HFFc6 (cell line): ENCODE measurements at places on chromosomes 7 and 10. TPM values are rescaled to one million over a fixed set of nuclear protein-coding genes. Genes with fewer than 3 reads are reported as not detected.

CFAP70 gene
- 0.05 to 0.45 TPM (median 0.43 TPM) in 3 replicates for total RNA-seq

OR6B1 gene
- not detected in 3 replicates for total RNA-seq

PCDH15 gene
- total RNA-seq, result not detected in 3 replicates

C10orf95 gene
- 0.12 TPM in 1 of 3 replicates, not detected in the others for total RNA-seq

WDR86 gene
- not detected in 3 replicates for total RNA-seq

CDC14C gene
- not detected in 3 replicates for total RNA-seq

NRCAM gene
- 0.27 to 0.51 TPM (median 0.39 TPM) in 3 replicates for total RNA-seq

ABCB8 gene
- total RNA-seq, result 33.5 to 35.2 TPM (median 34.1 TPM) in 3 replicates

STRIP2 gene
- total RNA-seq, result 2.2 to 2.9 TPM (median 2.2 TPM) in 3 replicates

DNA sequence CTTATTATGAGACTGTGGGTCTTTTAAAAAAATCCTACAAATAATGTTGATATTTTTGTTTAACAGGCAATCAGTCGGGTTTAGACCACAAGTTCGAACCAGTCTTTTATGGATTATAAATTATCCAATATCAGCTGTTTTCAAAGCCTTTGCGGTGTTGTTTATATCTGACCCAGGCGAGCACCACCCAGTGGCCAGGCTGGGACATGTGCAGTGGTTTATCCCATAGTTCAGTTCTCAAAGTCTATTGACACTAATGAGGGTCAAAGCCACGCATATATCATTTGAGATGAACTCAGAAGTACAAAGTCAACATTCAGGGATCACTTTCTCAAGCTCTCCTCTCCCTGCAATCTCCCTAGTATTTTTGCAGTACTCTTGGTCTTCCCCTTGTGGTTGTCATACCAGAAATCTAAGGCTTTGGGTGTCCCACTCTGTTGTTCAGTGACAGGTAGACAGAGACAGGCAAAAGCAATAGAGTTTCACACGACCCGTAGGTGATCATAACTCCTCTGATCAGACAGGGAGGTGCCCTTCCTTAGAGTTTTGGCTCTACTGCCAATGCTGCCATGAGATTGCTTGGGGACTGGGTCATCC lies 117.4 kb upstream of the POM121L12 start:
- no peaks in the 10 kb centered on the region for H3K4me1 ChIP-seq
- no peak overlapping the region for H3K4me3 ChIP-seq
- H3K36me3 ChIP-seq, result no peaks in the 10 kb centered on the region

DNA sequence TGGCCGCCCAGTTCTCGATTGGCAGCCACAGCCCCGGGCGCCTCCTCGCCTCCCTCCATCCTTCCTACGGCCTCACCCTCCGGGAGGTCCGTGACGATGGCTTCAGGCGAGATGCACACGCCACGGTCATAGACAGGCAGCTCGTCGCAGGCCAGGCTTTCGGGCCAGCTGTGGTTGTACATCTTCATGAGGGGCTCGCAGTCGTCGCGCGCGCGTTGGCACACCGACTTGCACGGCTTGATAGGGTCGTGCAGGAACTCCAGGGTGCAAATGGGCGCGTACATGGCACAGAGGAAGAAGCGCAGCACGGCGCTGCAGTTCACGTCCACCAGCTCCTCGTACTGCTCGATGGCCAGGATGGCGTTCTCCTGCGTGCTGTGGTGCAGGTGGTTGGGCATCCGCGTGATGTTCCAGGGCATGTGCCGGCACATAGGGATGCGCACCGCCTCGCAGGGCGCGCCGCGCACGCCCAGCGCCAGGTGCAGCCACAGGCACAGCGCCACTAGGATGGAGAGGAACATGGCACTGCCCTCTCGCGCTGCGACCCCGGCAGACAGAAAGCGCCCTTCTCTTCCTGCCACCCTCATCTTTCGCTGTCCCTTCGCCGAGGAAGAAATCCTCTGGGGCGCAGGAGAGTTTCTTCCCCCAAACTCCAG lies 472 bp downstream of the SFRP4 start:
- no peak overlapping the region for H3K4me3 ChIP-seq
- no peak for DNase-seq
- H3K36me3 ChIP-seq, result no peaks in the 10 kb centered on the region
- peaks cover 5% of the 10 kb centered on the region; the same call in 1 of the 2 replicates for H3K27me3 ChIP-seq

DNA sequence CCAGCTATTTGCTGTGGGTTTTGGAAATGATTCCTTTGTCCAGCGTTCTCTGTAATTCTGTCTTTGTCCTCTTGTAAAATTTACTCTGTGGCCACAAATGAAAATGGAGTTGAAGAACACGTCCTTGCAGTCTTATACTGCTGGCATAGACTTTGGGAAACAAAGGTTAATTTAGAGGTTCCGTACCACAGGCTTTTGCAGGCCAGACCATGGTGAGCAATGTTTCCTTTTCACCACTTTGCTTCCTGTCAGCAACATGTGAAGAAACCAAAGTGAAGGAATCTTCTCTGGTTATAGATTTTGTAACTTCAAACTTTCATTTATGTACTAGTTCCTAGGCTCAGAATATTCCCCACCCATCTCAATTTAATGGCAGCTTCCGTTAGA lies 488.5 kb downstream of the MDFIC start:
- H3K4me1 ChIP-seq, result no peaks in the 10 kb centered on the region
- H3K4me3 ChIP-seq, result no peak overlapping the region
- H3K27ac ChIP-seq, result no peak overlapping the region
- H3K27me3 ChIP-seq, result no peaks in the 10 kb centered on the region
- no peak for DNase-seq

DNA sequence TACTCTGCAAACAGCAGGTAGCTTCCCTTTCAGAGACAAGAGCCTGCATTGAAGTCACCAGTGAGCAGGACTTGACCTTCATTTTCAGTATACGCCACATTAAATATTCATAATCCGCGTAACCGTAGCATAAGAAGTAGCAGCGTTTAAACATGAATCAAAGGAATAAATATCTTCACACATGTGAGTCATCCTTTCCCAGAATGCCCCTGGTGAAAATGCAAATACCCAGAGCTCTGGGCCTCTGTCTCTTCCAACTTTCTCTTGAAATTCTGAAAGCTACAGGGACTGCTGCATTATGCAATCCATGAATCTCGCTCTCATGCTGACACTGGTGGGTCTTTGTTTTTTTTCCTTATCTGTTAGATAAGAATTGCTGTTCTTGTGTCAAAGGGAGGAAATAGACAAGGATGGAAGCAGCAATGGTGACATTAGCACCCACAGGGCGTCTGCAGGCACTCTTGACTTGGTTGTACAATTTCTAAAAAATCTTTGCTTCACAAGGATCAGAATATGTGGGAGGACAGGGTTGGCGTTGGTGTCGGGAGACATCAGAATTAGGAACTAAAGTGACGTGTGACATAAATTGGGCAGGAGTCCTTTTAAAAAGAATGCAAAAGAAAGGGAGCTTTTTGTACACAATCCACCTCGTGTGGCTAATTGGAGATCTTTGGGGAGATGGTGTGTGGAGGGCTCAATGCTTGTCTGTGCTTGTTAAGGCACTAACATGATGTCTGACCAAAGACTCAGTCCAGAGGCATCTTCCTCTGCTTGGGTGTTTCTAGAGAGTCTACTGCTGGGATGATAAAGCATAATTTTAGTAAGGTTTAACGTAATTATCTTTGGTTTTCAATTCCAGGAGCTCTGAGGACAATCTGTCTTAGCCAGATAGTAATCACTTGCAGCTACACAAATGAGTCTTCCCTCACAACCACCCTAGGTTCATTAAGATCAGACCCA lies 390.3 kb downstream of the KCNMA1 start:
- peak overlapping the region; percentile 1; the same call in 1 of the 2 replicates for H3K4me3 ChIP-seq
- no peaks in the 10 kb centered on the region for H3K27me3 ChIP-seq
- H3K4me1 ChIP-seq, result peaks cover 69% of the 10 kb centered on the region
- peaks cover 8% of the 10 kb centered on the region for H3K36me3 ChIP-seq
- no peak overlapping the region; the same call in 1 of the 2 replicates for H3K27ac ChIP-seq

DNA sequence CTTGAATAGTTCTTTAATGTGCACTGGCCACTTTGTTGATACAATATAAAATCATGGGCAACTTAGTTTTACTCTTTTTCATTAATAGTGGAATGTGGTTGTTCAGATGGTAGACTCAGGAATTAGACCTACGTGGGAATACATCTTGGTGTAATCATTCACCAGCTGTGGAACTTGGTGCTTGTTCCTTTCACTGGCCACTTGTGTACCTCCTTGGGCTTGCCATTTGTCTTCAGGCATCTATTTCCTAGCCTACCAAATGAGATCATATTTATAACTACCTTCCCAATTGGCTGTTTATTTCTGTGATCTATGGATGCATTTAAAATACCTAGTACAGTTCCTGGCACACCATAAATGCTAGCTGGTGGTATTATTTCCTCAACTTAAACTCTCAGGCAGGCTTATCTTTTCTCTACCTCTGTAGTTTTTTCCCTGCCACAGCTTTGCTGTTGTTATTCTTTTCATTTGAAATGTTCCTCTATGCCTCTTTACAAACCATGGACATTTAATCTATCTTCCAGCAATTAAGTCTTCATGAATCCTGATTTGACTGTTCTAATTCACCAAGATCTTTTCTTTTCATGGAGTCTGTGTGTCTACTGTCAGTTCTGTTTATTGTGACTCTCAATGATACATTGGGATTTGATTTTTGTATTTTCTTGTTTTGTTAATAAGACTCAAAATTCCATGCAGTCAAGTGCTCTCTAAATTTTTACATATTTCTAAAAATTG lies 113.0 kb downstream of the ADAM22 start:
- no peaks in the 10 kb centered on the region for H3K36me3 ChIP-seq
- no peaks in the 10 kb centered on the region; the same call in 1 of the 2 replicates for H3K27me3 ChIP-seq

DNA sequence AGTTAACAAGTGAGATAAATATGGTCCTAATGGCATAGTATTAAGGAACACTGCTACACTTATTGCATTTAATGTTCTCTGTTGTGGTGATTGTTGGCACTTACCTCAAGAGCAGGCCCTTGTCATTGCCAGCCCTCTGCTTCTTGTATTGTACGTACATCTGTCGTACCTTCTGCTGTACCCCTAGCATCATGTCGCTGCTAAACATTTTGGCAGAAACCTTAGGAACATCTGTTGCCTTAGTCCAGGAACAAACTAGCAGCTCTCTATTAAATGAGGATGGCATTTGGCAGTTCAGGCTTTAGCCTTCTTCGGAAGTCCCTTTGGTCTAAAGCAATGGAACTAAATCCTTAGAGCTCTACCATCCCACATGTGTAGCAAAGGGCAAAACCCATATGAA lies 47.6 kb downstream of the PRKG1 start:
- 0 out of 2 replicates have a peak, but pooled peaks cover 4% of the 10 kb centered on the region for H3K36me3 ChIP-seq
- no peaks in the 10 kb centered on the region for H3K27me3 ChIP-seq
- peaks cover 20% of the 10 kb centered on the region for H3K4me1 ChIP-seq
- H3K27ac ChIP-seq, result no peak overlapping the region

GRCh38 chr7:12244129-12244528 lies 33.0 kb downstream of the TMEM106B start:
- no peak for DNase-seq
- H3K27me3 ChIP-seq, result no peaks in the 10 kb centered on the region
- H3K27ac ChIP-seq, result no peak overlapping the region
- H3K36me3 ChIP-seq, result peaks cover 6% of the 10 kb centered on the region
- H3K4me3 ChIP-seq, result no peak overlapping the region

DNA sequence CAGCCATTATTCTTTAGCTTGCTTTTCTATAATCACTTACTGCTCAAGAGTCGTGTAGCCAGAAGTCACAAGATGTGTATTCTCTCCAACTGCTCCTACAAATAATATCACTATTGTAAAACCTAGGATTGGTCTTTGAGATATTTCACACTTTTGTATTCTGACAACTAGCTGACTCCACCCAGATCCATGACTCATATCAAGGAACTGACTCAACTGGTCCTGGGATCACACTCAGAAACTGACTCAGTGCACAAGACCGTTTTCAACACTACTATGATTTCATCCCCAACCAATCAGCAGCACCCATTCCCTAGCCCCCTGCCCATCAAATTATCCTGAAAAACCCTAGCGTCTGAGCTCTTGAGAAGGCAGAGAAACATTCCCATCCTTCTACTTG lies 56.5 kb upstream of the ORC5 start:
- peaks cover 5% of the 10 kb centered on the region; the same call in 1 of the 2 replicates for H3K4me1 ChIP-seq
- H3K27me3 ChIP-seq, result no peaks in the 10 kb centered on the region
- DNase-seq, result no peak
- H3K27ac ChIP-seq, result no peak overlapping the region
- H3K4me3 ChIP-seq, result no peak overlapping the region

DNA sequence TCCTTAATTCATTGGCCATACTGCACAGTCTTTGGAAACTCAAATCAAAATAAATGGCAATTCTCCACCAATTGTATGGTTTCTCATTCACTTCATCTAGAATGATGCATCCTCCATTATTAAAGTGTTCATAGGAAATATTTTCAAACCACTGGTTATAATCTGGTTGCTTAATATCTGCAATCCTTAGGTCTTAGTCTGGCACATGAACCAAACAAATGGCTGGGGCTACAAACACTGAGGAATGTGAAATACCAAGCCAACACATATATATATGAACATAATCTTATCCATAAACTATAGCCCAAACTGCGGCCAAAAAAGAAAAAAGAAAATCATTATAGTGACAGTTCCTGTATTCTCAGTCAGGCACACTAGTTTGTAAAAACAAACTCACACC lies 5.7 kb upstream of the MSS51 start:
- H3K4me1 ChIP-seq, result peaks cover 33% of the 10 kb centered on the region
- peak overlapping the region; percentile 41 for H3K4me3 ChIP-seq
- H3K27me3 ChIP-seq, result no peaks in the 10 kb centered on the region

DNA sequence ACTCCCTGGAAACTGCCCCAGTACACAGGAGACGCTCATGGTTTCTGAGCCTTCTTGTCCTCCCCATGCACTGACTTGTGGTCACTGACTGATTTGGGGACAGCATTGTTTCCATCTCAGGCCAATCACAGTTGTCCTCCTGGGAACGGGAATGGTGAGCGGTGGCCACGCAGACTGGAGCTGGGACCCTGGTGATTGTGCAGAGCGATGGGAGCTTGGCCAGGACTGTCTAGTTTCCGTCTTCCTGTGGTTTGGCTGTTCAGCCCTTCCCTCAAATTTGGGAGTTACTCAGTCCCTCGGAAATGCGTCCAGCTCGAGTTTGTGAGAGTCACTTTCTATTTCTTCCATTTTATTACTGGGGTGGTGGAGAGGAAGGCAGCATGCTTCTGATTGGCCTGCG lies 250.9 kb downstream of the ACTR3B start:
- DNase-seq, result no peak
- no peaks in the 10 kb centered on the region for H3K36me3 ChIP-seq
- no peak overlapping the region for H3K27ac ChIP-seq
- no peak overlapping the region for H3K4me3 ChIP-seq
- H3K27me3 ChIP-seq, result no peaks in the 10 kb centered on the region

DNA sequence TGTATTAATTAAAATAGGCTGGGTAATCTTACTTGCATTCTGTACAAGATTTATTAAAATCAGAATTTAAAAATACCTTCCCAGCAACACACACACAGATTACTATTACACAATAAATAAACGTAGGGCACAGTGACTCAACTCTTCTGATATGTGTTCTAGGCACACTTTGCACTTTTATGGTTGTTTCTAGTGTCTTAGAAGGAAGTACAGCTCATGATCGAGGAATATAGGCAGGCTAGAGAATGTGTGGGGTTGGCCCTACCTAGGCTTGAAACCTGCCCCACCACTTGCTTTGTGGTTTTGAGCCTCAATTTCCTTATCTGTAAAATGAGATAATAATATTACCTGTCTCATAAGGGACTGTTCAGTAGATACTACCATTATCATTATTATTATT lies 30.5 kb downstream of the ARMC3 start:
- no peak overlapping the region for H3K27ac ChIP-seq
- H3K4me3 ChIP-seq, result no peak overlapping the region
- H3K27me3 ChIP-seq, result peaks cover 4% of the 10 kb centered on the region; the same call in 1 of the 2 replicates

GRCh38 chr10:96711048-96711728 lies 9.1 kb downstream of the PIK3AP1 start:
- H3K4me1 ChIP-seq, result peaks cover 14% of the 10 kb centered on the region
- peaks cover 5% of the 10 kb centered on the region for H3K27me3 ChIP-seq
- no peak overlapping the region for H3K4me3 ChIP-seq
- DNase-seq, result no peak
- no peak overlapping the region for H3K27ac ChIP-seq
